Stimulated activated naive CD4-positive, alpha-beta T cell (primary cell): ENCODE measurements at places on chromosomes 1 and 21.

DNA sequence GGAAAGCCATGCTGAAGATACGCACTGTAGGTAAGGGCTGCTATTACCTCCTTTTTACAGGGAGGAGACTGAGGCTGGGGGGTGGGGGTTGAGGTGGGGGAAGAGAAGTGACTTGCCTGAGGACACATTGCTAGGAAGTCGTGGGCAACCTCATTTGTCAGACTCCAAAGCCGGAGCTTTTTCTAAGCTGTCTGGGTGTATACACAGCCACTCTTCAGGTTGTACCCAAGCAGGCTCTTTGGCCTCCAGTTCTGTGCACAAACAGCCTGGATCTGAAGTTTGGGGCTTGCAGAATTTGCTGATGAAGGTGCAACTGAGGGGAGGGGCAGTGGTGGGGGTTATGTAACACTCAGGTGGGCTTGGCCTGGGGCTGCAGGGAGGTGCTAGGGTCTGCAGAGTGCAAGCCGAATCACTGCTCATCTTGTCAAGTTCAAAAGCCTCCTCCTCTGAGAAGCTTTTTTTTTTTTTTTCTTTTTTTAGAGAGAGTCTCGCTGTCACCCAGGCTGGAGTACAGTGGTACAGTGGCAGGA is 16.9 kb downstream of the TINAGL1 start:
- no peak for DNase-seq

GRCh38 chr1:92240034-92240433 is 22.3 kb downstream of the C1orf146 start:
- no peak for DNase-seq

GRCh38 chr1:44926311-44926781 is 60.0 kb downstream of the EIF2B3 start:
- DNase-seq, result no peak

GRCh38 chr1:82057011-82057410 is 256.3 kb downstream of the ADGRL2 start:
- DNase-seq, result no peak

DNA sequence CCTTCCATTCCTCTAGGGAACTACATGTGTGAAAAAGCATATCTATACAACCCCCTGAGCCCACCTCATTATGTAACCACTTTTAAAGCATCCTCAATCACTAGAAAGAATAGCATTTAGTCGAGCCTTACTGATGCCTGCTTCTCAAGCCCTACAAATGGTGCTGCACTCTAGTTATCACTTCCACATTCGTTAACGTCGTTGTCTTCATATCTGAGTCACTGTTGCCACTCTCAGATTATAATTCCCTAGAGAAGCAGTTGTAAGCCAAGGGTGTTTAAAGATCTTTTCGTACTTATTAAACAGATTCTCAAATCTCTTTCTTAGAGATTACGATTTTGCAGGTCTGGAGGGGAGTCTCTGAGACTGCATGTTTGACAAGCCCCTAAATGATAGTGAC is 16.5 kb downstream of the ATP1B1 start:
- DNase-seq, result no peak

DNA sequence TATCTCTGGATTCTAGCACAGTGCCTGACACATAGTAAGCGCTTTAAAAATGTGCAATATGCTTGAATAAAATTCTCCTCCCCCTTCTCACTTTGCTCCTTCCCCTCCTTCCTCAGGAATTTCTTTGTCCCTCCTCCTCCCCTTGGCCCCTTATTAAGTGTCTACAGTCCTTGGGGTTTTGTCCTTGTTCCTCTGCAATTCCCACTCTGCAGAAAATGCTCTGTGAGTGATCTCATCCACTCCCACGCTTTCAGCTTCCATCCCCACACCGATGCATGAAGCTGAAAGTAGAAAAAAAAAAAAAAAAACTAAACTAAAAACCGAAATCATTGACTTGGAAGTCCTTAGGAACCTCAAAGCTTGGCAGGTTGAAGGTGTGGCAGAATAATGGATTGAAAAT is 273.6 kb downstream of the RRAGC start:
- DNase-seq, result no peak

GRCh38 chr1:19325958-19326747 is 14.0 kb downstream of the SLC66A1 start:
- DNase-seq, result no peak

GRCh38 chr1:153683854-153684253 is 5.4 kb downstream of the NPR1 start:
- DNase-seq, result no peak

DNA sequence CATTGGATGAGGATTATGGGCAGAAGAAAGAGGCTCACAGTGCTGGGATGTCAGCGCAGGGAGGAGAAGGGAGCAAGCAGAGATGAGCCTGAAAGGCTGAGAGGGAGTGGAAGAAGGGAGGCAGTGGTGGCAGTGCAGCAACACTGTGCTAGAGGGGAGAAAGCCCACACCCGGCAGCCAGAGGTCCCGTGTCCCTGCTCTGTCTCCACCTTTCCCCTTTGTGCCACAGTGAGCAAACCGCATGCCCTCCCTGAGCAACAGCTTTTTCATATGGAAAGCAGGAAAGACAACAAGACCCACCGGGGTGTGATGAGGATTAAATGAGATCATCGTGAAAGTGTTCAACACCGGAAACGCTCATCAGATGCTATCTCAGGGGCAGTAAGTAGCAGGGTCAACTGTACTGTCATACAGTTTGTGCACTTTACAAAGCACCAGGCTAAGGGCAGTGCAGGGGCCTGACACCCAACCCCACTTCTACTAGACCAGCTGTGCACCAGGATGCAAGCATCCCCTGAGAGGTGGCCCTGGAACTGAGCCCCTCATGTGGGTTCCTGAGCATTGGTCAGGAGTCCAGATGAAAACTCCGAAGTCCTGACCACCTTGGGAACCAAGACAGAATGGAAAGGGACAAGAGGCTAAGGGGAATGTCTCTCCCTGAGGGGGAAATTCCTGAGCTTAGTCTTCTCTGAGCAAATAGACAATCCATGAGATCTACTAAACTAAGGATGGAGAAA is 9.1 kb downstream of the NHLH1 start:
- DNase-seq, result no peak
